ENCODE measurements at places on chromosomes 12 and 14.

DNA sequence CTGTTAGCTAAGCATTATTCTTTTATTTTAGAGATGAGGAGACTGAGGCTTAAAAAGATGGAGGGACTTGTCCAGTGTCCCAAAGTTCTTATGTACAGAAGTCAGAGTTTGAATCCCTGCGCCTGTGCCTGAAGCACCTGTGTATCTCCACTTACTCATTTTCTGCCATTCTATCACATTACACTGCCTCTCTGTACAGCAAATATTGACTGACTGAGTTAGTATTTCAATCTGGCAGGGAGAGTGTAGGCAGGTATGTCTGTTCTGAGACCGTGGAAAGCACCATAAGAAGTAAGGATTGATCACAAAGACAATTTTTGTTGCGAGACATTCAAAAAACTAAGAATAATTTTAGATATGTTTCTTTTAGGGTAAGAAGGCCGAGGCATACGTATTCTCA, 162.7 kb downstream of the KITLG start:
- no peak for DNase-seq

- no peak for DNase-seq
These were observed 104.5 kb downstream of the MNAT1 start for GRCh38 chr14:60839057-60839456.

DNA sequence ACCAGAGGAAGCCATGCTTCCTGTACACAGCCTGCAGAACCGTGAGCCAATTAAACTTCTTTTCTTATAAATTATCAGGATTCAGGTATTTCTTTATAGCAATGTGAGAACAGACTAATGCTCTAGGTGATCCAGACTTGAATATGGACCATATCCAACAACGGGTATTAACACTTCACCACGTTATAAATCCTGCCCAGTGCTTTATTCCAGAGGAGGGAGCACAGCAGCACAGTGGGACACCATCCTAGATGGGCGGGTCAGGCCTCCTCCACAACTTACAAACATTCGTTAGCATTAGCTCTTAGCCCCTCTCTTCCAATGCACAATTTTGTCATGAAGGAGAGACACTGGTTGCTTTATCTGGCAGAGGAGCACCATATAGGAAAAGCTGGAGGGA, 66.0 kb downstream of the TMCC3 start:
- no peak for DNase-seq

DNA sequence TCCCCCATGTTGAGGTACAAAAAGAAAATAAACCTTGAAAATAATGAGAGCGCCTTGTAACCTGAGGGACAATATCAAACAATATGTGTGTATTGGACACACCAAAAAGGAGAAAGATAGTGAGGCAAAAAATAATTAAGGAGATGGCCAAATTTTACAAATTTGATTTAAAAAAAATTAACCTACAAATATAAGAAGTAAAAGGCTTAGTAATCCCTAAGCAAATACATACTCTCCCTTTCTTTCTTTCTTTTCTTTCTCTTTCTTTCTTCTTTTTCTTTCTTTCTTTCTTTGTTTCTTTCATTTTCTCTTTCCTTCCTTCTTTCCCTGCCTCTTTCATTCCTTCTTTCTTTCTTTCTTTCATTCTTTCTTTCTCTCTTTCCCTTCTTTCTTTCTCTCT, 133.4 kb downstream of the PIK3C2G start:
- no peak for DNase-seq

- DNase-seq = no peak
These were observed 2.9 kb downstream of the LLPH start for GRCh38 chr12:66127650-66128049.

- no peak for DNase-seq
These were observed 55.7 kb downstream of the ANAPC7 start for GRCh38 chr12:110347767-110348166.

GRCh38 chr14:77243853-77244252, 27.2 kb downstream of the NGB start:
- no peak for DNase-seq

GRCh38 chr14:94441531-94442205, 10.9 kb downstream of the SERPINA11 start:
- DNase-seq = no peak

GRCh38 chr14:65604936-65605335, 192.4 kb downstream of the FUT8 start:
- no peak for DNase-seq

DNA sequence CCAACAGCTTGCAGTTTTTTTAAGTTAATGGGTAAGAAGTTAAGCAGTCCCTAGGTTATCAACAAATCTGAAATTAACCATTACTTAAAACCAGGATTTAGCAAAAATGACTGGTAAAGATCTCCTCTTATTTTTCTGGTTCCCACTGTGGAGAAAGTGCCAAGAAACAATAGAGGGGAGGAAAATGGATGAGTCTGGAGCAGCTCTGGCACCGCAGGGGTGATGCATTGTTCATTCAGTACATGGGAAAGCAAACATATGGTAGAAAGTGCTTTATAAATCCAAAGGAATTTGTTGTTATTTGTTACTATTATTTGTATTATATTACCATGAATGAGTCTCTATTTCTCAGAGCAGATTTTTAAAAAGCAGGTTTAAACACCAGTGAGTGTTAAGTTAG, 92.2 kb downstream of the DYRK2 start:
- no peak for DNase-seq

DNA sequence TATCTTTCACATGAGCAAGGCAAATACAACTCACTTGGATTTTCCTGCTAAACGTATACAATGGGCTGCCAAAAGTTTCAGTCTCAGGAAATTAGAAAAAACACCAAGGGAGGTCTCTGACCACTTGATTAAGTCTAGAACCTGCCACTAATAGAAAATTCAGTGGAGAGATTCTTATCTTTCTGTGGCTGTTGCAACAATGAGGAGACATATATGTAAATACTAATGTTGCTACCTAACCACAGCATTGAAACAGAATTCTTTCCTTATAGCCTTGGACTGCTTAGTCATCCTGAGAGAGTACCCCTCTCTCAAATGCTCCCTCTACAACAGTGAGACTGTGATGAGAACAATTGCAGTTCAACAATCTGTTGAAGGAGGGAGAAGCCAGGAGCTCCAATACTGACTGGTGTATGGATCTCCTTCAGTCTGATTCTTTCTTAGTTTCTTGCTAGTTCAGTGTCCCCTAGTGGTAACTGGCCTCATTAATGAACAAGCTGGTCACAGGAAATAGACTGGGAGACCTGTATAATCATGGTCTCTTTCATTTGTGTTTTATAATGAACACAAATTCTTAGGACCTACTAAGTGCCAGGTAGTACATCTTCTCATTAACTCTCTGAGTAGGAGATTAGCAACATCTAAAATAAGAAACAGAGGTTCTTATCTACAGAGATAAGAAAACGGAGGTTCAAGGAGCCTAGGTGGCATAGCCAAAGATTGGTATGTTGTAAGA, 164.5 kb downstream of the SLC38A4 start:
- peak; percentile 29 for DNase-seq

GRCh38 chr14:51240804-51241380, 845 bp downstream of the TMX1 start:
- no peak for DNase-seq

DNA sequence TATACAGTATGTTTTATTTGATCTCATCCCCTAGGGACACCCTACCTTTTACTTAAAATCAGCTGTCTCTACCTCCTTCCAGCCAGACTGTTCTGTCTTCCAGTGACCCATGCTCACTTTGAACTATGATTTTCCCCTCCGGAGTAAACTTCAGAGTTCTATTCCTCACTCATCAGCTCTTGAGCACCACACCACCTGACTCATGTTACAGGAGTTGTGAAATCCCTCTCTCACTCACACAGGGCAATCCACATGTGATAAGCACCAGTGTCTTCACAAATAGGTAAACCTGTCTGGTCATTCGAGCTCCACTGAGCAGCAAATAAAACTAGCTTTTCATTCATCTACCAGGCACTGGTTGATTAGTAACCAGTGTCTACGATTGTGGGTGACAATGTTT, 177.3 kb upstream of the BMP4 start:
- DNase-seq = no peak

- no peak for DNase-seq
These were observed 51.1 kb downstream of the SLC38A1 start for GRCh38 chr12:46217541-46218321.

DNA sequence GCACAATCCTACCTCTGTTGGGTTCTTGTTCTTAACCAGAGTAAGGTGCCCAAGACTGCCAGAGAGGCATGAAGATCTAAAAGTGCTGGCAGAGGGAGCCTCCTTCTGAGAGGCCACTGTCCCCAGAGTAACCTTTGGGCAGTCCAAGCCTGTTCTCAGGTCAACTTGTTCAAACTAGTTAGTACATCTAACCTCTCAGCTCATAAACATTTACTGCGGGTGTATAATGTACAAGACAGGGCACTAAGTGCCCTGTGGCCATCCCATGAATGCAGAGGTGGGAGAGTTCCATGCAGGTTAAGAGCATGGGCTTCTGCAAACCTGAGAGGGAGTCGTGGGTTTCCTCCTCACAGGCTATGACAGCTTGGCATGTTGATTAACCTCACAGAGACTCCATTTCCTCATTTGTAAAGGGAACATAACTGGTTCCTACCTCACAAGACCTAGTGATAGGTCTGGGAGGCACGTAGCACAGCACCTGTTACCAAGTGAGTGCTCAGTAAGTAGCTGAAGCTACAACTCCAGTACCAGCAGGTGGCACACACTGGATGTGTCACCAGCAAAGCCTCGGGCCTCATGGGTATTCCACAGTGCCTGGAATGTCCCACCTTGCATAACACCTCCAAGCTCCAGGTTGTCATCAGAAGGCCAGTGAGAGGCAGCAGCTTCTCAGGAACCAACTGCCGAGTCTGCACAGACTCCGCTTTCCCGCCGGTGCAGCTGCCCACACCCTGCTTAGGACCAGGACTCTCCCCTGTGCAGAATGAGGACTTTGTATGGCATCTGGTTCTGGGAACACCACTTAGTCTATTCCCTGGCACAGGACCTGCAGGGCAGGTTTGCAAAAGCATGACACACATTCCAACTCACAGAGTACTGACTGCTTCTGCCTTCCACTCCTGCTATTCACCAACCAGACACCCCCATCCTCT, 4.4 kb downstream of the VDR start:
- DNase-seq = no peak

- DNase-seq = no peak
These were observed 25.1 kb downstream of the ANAPC5 start for GRCh38 chr12:121326996-121327674.

- DNase-seq = peak; percentile 59
These were observed at the start of gene TSPAN11 for GRCh38 chr12:30926243-30927221. Gene TSPAN11 (plus strand): TSS chr12:30926748. CDS start chr12:30953992, 27,244 bp downstream.

DNA sequence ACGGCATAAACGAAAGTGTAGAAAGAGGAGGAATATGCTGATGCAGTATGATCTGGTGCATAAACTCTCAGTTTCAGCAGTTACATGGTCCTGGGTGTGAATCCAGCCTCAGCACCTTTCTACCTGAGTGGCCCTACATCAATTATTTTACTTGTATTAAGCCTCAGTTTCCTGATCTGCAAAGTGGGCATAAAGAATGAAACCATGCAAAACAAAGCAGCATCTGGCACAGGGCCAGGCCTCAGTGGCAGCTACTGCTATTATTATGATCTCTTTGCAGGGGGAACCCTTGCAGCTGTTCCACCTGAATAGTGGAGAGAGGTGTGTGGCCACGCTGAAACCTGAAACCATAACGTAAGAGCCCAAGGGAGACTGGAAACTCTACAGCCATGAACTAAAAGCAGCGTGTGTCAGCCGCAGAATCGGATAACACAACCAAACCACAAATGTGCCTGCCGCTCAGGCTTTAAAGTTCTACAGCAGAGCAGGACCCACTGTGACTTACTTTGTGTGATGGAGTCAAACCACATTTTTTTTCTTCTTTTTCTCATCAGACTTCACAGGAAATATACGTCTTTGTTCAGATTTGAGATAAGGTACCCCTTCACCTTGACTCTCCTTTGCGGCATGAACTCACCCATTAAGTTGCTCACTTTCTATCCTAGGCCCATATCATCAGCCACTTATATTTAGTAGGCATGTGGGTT, 29.2 kb upstream of the FOS start:
- no peak for DNase-seq

DNA sequence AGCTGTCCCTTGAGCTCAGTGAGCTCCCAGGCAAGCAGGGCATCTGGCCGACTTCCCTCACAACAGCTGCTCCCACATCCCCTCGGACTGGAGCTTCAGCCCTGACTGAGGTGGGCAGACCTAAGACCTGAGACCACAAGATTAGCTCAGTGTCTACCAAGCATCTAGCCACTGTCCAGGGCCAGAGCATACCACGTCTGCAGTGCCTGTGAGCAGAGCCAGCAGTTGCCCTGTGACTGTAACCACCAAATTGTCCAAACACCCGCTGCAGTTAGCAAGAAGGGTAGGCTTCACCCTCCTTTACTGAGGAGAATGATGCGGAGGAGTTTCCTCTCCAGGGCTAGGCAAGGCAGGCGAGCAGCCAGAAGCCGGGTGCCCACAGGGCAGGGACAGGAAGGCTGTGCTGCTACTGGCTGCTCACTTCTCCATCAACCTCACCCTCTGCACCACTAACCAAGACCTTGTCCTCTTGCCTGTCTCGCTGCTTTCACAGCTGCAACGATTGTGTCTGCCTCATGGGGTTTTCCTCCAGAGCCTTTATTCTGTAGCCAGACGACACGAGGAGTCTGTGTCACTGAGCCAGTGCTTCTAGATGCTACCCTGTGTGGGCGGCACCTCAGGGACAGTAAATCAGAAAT, 53.9 kb downstream of the ANAPC7 start:
- DNase-seq = no peak

GRCh38 chr14:92122351-92122677, 545 bp downstream of the CPSF2 start:
- DNase-seq = no peak

GRCh38 chr12:96187956-96188355, 6.2 kb upstream of the ELK3 start:
- no peak for DNase-seq

DNA sequence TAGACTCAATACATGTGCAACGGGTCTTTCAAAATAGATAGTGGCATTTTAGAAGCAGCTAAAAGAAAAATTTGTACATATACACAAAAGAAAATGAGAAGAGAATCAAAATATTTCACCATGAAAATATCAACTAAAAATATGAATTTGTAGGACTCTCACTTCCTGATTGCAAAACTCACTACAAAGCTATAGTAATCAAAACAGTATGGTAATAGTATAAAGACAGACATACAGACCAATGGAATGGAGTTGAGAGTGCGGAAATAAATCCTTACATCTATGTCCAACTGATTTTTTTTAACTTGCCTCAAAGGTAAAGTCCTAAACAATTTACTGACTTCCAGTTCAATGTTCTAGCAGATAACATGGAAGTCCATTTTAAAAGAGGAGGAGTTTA, 13.1 kb downstream of the C2CD5 start:
- no peak for DNase-seq

GRCh38 chr12:64090047-64090446, 132.0 kb downstream of the KICS2 start:
- DNase-seq = no peak

Data from tibial artery (tissue), 4 donors.